ENCODE measurements at places on chromosomes 6 and 20. TPM values are rescaled to one million over a fixed set of nuclear protein-coding genes. Genes with fewer than 3 reads are reported as not detected.

GSTA3 gene
- not detected for total RNA-seq

NUDT3 gene
- 24.1 TPM for total RNA-seq

DNA sequence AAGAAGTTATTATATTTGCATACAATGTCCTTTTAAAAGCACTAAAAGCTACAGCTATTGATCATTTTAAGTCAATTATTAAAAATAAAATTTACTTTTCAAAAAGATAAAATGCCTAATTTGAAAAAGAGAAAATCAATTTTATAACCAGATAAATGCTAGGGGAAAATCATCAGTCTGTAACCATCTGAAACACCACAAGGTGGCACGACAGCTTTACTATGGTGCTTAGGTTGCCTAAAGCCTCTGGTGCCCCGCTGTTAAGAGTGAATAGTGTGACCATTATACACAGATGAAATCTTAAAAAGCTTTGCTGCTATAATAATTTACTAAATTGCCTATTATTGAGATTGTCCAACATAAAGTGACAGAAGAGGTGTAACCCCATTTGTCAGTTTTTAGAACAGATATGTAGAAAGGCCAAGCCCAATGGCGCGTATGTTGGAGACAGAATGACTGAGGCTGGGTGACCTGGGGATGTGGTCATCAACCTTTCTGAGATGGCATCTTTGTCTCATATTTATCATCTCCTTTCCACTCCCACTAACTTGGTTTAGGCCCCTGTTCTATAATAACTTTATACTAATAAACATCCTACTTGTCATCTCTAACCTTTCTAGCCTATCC is 100.8 kb downstream of the MOXD1 start:
- H3K4me1 ChIP-seq, result no peaks in the 10 kb centered on the region
- no peak overlapping the region for H3K4me3 ChIP-seq
- DNase-seq, result no peak
- peaks cover 2% of the 10 kb centered on the region for H3K36me3 ChIP-seq

- peaks cover 8% of the 10 kb centered on the region for H3K36me3 ChIP-seq
- H3K27ac ChIP-seq, result no peak overlapping the region
- H3K4me3 ChIP-seq, result peak overlapping the region; percentile 59
- no peaks in the 10 kb centered on the region for H3K27me3 ChIP-seq
- DNase-seq, result no peak
Observed at GRCh38 chr6:3742076-3742425, 9.5 kb downstream of the PXDC1 start.

DNA sequence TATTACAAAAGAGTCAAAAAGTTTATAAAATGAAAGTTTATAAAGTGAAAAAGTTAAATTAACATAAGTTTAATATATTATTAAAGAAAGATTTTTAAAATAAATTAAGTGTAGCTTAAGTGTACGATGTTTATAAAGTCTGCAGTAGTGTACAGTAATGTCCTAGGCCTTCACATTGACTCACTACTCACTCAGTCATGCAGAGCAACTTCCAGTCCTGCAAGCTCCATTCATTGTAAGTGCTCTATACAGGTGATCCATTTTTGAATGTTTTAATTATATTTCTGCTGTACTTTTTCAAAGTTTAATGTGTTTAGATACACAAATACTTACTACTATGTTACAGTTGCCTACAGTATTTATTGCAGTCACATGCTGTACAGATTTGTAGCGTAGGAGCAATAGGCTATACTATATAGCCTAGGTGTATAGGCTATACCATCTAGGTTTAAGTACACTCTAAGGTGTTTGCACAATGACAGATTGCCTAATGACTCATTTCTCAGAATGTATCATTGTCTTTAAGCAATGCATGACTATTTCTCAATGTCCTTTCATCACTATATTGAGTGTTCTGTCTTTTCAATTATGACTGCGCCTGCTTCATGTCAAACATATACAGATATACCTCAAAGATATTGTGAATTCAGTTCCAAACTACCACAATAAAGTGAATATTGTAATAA is 1110.3 kb upstream of the MAP3K7 start:
- no peak overlapping the region for H3K4me3 ChIP-seq
- H3K27ac ChIP-seq, result no peak overlapping the region
- H3K27me3 ChIP-seq, result no peaks in the 10 kb centered on the region
- no peak for DNase-seq
- H3K4me1 ChIP-seq, result no peaks in the 10 kb centered on the region

- H3K36me3 ChIP-seq, result peaks cover 25% of the 10 kb centered on the region
- peaks cover 22% of the 10 kb centered on the region for H3K4me1 ChIP-seq
- H3K27ac ChIP-seq, result no peak overlapping the region
- no peaks in the 10 kb centered on the region for H3K27me3 ChIP-seq
- no peak for DNase-seq
Observed at GRCh38 chr6:151436802-151437201, 15.1 kb downstream of the RMND1 start.

DNA sequence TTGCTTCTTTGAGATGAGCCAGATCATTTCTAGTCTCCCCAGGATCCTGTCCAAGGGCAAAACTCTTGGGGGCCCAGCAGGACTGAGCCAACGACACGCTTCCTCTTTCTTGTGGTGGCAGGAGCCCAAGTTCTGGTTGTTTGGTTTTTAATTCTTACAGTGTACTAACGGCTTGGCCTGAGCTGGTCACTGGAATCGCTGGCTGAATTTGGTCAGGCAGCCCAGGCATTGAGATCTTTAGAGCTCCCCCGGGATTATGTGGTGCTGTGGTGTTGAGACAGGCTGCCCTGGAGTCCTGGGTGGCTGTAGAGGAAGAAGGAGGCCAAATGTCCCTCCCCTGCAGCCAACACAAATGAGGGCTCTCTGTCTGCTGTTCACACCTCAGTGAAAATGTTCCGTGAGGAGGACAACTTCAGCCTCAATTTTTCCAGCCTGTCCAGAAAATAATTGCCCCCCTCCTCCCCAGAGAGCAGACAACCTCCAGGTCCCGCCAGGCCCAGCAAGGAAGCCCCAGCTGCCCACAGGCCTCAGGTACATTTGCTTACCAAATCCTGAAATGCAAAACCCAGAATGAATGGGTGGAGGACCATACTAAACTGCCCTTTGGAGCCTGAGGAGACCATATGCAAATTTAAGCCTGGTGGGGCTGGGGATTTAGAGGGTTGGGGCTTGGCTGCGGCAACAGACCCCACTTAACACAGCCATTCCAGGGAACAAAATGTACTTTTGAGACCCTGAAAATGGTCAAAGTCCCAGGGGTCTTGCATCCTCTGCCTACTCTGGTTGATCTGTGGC is 23.6 kb downstream of the BNIP5 start:
- H3K27me3 ChIP-seq, result no peaks in the 10 kb centered on the region
- DNase-seq, result no peak
- H3K4me3 ChIP-seq, result peak overlapping the region; percentile 21
- peaks cover 20% of the 10 kb centered on the region for H3K4me1 ChIP-seq
- no peak overlapping the region for H3K27ac ChIP-seq
- no peaks in the 10 kb centered on the region for H3K36me3 ChIP-seq
